ENCODE measurements at places on chromosomes 16 and 17.

GRCh38 chr17:73315471-73315870 is 3.7 kb upstream of the CDC42EP4 start:
- no peak for DNase-seq

DNA sequence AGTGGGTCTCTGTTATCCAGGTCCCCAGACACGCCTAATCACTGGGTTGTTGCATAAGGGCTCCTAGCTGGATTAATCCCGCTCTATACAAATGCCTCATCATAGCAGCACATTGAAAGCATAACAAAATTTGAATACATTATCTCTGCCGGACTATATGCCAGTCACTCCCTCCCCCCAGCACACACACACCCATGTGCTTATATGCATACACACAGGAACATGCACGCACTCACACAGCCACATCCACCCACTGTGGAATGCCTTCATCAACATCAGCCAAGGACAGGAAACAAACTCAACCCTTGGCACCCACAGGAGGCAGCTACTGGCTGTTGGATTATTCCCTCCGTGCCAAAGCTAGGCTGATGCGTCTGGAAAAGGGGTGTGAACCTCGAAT is 3.5 kb upstream of the CDH13 start:
- no peak for DNase-seq

GRCh38 chr17:48601539-48602425 is 3.0 kb downstream of the HOXB6 start:
- peak; percentile 91 for DNase-seq

- no peak for DNase-seq
These were observed 27.0 kb downstream of the ARHGAP17 start for GRCh38 chr16:24988129-24988518.

- DNase-seq: no peak
These were observed 4.7 kb upstream of the CMTR2 start for GRCh38 chr16:71293919-71294318.

DNA sequence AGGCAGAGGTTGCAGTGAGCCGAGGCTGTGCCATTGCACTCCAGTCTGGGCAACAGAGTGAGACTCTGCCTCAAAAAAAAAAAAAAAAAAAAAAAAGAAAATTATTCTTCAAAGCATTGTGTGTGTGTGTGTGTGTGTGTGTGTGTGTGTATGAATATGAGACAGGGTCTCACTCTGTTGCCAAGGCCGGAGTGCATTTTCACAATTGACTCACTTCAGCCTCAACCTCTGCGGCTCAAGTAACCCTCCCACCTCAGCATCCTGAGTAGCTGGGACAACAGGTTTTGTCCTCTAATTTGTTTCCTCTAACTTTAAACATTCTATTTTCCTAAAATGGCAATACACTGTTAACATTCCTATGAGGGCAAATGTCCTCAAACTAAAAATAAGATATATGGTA is 7.7 kb downstream of the FBXO47 start:
- no peak for DNase-seq

DNA sequence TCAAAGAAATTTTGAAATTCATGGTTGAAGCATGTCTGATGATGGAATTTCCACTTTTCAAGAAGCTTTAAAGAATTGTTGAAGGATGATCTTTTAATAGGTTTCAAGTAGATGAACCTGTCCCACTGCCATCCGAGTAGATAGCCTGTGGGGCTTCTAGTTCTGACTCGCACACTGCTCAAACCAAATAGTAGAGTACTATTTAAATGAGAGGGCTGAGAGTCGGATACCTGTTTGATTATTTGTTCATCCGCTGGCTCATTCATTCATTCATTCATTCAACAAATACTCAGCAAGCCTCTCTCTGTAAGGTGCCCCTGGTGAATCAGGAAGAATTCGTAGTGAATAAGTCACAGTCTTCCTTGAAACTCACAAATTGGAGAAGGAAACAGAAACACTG is 108.2 kb upstream of the IRX5 start:
- no peak for DNase-seq

- DNase-seq: no peak
These were observed 946 bp upstream of the TMEM256 start for GRCh38 chr17:7404737-7405349.

- DNase-seq: no peak
These were observed 62.1 kb upstream of the NOL11 start for GRCh38 chr17:67655478-67656148.

- DNase-seq: peak; percentile 44
These were observed 35.5 kb upstream of the METTL16 start for GRCh38 chr17:2547176-2547575.

DNA sequence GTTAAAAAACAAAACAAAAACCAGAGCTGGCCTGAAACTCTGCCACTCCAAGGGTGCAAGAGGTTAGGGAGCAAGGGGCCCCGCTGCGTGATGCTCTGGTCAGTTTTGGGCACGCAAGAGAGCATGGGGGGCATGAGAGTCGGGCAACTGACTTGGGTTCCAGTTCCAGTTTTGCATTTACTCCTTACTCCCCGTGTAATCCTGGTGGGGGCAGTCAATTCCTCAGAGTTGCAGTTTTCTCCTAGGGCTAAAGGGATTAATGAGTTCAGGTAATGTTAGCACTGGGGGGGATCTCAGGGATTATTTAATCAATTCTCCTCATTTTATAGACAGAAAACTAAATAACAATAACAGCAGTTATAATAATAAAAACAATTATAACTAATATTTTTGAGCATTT is 72.9 kb upstream of the PMFBP1 start:
- DNase-seq: no peak

DNA sequence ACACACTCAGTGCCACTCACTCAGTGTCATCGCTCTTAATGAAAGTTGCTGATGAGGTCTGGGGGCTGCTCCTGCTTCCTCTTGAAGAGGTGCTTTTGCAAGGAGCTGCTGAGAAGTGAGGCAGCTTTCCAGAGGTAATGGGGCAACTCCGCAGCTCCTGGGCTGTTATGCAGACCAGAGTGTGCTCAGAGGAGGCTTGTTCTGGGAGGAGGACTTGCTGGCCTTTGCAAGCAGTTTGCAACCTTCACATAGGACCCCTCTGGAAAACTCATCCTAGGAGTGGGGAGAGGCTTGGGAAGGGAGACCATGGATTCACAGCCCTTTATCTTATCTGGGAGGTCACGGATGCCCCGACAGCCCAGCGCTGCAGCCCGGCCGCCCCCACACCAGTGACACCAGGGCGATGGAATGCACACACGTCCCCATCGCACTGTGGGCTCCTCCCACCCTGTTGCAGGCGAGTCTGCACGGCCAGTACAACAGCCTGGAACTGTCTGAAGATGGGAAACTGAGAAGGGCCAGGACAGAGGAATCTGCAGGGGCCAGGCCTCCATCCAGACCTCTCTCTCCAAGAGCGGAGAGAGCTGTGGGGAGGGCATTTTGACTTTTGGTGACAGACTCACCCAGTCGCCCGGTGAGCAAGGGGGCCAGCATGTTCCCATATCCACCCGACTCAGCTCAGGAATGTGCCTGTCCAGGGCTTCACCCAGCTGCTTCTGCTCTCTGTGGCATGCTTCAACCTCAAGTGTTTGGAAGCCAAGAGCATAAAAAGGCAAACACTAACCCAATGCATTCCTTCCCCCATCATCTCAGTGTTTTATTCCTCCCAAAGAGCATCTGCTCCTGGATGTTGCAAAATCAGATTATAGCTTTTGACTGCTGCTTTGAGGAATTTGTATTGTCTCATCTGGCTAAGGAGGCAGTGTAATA is 78.6 kb upstream of the ZNF469 start:
- DNase-seq: peak; percentile 62

GRCh38 chr16:54424043-54424451 is 137.5 kb upstream of the IRX3 start:
- peak; percentile 34 for DNase-seq

DNA sequence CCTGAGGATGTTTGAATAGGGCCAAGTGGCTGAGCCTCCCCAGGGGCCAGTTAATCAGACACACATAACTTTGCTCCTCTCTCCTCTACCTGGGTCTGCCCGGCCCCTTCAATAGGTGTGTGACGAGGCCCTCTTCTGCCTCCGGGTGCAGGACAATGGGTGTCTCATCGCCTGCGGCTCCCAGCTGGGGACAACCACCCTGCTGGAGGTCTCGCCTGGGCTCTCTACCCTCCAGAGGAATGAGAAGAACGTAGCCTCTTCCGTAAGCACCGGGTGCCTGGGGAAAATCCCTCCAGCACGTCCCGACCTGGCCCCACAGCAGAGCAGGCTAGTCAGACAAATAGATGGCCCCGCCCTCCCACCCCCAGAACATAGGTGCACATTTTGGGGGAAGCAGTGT is 16.1 kb upstream of the KIF19 start:
- DNase-seq: no peak

DNA sequence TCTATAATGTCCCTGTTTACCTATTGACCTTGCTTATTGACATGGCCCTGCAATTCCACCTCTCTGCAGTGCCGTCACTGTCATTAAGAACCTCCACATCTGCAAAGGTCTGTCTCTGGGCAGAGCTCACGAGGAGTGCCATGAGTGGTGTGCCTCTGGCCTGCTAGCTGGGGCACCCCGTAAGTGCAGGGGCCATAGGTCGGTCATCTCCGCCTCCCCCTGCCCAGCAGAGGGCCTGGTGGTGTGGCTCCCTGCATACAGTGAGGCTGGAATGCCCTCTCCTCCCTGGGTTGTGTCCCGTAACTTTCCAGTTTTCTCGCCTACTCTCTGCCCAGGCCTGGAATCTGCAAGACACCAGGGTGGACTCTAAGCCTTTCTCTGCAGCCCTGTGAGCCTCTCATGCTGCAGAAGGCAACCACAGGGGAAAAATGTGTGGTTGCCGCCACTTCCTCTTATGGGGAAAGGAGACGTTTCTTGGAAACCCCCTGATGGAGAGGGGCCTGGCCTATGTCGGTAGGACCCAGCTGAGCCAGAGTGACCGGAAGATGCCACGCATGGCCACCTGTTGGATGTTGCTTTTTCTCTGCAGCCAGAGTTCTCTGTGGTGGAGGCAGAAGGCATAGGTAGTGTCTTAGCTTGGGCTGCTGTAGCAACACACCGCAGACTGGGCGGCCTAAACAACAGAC is 2.7 kb upstream of the SNX20 start:
- DNase-seq: no peak

- no peak for DNase-seq
These were observed 12.1 kb upstream of the FOXF1 start for GRCh38 chr16:86498155-86498670.

DNA sequence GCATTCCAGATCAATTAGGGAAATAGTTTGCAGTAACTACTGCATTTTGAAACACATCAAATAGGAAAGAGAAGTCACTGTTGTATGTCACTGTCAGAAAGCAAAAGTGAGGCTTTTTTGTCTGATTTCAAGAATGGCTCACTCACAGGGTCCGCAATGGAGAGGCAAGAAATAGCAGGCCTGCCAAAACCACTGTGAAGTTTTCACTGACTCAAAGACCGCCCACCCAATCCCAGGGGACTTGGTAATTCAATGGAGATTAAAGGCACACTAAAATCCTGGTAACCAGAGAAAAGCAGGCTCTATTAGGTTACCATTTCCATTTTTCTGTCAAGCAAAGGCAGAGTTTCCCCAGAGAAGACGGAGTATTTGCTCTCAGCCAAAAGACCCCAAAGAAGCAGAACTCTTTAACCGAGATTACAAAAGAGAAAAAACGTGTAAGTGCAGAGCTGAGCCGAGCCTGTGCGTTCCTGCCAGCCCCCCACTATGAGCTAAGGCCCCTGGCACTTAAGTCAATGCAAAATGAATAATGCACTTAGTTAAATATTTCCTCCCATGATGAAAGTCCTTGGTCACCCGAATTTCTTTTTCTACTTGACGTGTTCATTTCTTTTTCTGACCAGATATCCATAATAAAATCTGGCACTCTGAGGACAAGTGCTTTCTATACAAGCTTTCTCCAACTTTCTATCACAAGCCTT is 57.0 kb downstream of the FOXL1 start:
- no peak for DNase-seq

DNA sequence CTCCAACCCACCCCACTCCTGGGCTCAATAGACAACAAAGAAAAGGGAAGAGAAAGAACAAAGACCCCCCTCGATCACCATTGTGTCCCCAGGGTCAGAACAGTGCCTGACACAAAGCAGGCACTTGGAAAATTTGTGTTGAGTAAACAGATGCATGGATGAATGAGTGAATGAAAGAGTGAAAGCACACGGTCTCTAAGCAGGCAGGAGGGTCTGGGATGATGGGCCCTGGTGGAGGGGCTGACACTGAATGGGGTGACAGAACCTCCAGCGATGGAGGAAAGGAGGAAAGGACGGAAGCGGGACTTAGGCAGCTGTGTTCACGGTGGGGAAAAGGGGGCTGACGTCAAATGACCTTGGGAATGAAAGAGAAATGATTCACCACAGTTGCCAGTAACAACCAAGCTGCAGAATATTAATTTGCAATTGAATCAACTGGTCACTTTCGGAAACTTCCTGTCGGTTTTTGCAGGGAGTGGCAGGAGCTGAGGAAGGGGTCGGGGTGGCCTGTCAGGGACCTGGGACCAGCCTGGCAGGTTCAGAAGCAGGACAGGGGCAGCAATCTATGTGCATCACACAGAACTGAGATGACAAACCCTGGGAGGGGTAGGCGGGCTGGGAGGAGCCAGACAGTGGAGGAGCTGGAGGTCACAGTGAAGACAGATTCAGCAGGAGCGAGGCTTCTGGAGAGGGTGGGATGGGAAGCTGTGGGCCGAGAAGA is 6.7 kb upstream of the GAST start:
- peak; percentile 30 for DNase-seq

DNA sequence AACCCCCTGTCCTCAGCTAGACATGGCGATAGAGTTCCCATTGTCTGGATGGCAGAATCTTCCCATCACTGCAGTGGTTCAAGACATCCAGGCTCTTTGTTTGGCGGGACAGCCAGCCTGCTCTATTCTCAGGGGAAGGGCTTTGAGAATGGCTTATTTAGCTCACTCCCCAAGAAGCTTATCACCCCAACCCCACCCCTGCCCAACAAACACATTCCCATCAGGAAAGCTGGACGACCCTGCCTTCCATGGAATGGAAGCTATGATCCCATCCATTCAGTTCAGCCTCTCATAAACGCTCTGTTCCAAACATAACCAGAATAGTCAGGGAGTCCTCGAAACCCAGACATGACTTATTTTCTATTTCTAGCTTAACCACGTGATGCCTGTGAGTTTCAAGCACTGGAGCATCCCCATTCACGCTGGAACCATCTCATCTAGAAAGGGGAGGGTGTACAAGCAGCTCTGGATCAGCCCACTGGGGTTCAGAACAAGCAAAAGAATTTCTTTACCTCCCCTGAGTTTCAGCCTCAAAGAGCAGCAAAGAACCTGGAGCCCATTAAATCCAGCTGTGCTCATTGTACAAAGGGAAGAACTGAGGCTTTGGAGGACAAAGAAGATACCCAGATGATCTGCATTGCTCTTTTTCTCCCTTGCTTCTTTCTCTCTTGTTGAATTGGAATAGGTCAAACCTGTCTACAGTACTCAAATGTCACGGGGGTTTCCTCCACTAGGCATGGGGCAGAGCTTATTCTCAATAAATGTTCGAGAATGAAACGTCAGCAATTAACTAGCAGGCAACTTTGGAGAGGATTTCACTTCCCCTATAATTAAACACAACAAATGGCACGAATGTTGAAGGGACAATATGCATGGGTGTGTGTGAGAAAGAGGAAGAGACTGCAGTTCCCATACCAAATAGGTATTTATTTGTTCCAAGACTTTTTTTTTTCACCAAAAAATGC is 93.1 kb downstream of the XYLT1 start:
- DNase-seq: no peak
